ENCODE measurements at places on chromosomes 7 and 10.
A peak's percentile ranks its signal among the peaks of the same experiment; 100 is the strongest.

DNA sequence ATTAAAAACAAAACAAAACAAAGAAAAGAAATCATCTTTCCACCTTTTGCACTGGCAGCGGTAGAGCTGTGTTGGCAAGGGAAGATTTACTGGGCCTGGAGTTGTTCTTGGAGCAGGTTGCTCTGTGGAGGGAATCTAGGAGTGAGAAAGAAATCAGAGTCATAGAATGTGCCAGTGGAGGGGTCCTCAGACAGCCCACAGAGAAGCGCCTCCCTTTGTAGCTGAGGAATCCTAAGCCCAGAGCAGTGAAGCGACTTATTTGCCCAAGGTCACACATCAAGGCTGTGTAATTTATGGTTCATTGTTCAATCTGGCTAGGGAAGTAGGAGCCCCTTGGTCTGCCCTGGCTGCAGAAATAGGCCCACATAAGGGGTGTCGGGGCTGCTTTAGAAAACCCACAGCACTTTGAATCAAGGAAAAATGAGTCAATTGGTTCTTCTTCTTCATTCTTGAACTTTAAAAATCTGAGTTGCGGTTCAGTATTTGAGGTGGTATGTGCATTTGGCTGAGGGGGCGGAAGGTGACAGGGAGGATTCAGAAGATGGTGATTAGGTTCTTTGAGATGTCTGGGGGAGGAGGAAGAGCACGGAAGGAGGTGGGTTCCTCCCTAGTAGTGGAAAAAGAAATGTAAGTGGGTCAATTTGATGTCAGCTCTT is 253.7 kb downstream of the PTEN start:
- DNase-seq, result no peak

DNA sequence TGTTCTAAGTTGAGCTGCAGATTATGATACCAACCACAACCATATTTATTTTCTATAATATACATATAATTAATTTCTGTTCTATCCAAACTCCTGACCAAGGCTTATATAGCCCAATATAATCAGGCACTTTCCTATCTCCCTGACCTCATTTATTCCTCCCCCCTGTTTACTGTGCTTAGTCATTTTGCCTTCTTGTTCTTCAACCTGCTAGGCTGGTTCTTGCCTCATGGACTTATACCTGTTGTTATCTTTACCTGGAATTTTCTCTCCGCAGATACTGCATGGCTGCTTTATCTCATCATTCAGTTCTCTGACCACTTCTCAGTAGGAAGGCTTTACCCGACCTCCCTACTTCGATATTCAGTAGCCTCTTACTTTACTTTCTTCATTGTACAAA is 24.9 kb upstream of the FAM3C start:
- no peak for DNase-seq

GRCh38 chr10:7231509-7232414 is 179.1 kb downstream of the SFMBT2 start:
- DNase-seq, result no peak

- no peak for DNase-seq
Observed at GRCh38 chr10:59971915-59972314, 65.6 kb upstream of the CCDC6 start.

DNA sequence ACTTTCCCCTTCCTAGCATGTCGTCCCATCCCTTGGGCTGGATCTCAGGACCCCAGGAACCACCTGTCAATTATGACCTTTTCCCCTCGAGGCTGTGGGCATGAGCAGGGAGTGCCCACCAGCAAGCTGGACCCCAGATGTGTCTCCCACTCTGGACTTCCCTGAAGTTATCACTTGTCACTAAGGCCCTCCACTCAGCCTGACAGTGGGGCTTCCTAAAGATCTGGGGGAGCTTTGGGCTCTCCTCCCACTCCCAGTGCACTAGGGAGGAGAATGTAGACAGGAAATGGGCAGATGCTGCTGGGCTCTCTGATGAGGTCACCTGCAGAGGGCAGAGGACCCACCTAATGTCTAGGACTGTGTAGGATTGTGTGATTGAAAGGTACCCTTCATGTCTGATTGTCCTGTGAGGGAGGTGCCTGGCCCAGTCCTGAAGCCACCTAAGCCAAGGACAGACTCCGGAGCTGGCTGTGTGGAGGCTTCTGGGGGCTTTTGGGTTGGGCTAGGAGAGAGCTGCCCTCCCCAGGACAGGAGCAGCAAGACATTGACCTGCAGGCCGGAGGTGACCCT is 18.7 kb downstream of the MYO1G start:
- DNase-seq, result no peak

- no peak for DNase-seq
Observed at GRCh38 chr10:112959207-112959838, 9.3 kb downstream of the TCF7L2 start.

DNA sequence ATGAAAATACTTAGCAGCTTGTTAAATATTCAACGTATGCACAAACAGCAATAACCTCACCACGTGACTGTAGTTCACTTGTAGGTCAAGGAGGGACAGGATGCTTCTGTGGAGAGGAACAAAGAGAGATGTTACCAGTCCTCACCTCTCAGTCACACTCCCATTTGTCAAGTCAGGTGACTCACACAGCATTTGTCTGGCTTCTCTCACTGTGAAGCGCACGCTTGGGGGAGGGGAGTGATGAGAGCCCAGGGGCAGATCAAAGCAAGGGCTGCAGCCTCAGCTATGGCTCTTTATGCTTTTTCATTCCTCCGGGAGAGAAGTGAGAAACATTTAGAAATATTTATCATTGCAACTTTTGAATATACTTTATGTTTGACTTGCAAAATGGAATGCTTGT is 2.9 kb upstream of the RBM20 start:
- DNase-seq, result no peak

DNA sequence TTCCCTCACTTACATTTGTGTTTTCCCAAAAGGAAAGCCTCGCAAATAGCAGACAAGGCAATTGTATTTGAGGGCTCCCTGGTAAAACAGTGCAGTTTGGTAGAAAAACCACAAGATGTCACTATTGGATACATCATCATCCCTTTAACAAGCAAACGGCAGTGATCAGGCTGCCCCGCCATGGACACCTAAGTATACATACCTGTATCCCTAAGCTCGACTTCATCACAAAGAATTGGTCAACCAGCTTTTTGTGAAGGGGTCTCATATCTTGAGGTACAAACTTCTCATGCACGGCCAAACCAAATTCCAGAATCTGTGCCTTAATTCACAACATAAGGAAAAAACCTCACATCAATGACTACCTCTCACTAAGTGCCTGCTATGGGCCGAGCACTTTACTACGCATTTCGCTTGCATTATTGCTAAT is 179.5 kb upstream of the IMMP2L start:
- peak; percentile 3 for DNase-seq

DNA sequence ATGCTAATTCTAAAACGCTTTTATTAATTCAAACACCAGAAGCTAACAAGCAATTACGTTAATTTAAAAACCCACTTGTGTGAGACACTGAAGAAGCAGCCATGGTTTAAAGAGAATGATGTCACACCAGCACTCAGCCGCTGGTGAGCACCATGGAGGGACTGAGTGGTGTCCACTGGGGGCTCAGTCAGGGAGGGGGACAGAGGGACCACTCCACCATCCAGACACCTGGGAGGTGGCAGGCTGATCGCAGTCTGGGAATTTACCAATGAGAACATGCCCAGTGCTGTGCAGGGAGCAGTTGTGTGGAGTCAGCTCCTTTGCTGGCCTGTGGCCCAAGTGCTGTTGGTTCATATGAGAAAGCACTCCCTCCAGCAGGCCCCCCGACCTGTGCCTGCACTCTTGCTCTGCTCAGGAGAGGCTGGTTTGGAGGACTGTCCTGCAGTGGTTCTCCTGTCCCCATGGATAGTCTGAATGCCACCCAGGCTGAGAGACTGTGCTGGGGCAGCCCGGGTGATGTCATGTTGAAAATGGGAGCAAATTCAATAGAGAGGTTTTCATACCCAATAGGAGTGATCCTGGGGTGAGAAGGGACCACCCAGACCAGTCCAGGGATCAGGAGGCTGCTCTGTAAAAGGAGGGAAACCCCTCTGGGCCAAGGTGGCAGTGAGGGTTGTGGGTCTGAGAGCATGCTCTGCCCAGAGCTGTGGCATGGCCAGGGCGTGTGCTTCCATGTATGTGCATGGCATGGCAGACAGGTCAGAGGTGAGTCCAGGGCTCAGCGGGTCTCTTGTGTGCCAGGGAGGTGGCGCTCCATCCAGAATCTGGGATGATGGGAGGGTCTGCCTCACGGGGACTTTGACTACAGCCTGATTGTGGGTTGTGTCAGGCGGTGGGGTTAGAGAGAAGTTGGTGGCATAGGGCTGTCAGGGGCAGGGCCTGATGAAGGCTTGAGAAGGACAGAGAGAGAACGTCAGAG is 12.7 kb downstream of the ADCY1 start:
- no peak for DNase-seq

GRCh38 chr7:142714375-142714774 is 34.9 kb upstream of the PRSS1 start:
- DNase-seq, result no peak

GRCh38 chr10:16952080-16952479 is 134.9 kb upstream of the RSU1 start:
- DNase-seq, result no peak

GRCh38 chr10:60731134-60731885 is 47.0 kb upstream of the CDK1 start:
- DNase-seq, result no peak

GRCh38 chr7:78222001-78222751 is 423.6 kb downstream of the PHTF2 start:
- no peak for DNase-seq

- DNase-seq, result no peak
Observed at GRCh38 chr7:138549082-138549481, 89.0 kb downstream of the TRIM24 start.

DNA sequence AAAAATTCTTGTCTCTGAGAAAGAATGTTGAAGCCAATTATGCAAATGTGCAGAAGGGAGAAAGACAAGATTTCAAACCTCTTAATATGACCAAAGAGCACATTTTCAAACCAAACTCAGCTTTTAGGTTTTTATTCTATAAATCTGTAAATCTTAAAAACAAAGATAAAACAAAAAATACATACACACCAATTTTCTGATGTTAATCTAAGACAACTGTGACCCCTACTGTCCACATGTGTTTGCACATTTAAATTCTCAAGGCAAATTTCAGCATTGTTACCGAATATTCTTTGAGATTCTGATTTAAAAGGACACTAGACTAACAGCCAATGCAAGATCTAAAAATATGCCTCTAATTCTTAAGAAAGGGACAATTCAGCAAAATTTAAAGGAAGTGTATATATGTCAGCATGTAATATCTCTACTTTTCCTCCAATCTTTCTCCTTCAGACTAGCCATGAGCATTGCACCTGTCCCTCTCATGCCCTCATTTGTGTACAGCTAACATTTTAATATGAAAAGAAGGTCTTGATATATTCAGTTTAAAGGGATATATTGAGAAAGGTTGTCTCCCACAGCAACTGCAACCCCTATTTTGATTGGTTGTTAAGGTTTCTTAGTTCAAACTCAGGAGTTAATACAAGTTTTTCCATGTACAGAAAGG is 417.9 kb downstream of the IPMK start:
- no peak for DNase-seq

- no peak for DNase-seq
Observed at GRCh38 chr7:127332880-127333279, 59.6 kb downstream of the ZNF800 start.

DNA sequence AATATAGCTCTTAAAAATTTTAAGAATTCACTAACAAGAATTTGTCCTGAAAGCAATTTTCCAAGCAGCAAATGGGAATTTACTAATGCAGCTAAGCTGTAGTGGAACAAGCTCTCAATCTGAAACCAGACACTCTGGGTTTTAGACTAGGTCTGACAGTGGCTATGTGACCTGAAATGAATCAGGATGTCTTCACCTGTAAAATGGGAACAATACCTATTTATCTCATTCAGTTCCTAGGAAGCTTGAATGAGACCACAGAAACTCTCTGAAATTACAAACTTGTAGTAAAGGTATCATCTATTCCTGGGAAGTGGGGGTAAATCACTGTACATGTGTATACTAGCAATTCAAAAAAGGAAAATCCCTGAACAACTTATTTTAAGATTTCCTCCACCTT is 1.2 kb downstream of the DNAJC2 start:
- no peak for DNase-seq

DNA sequence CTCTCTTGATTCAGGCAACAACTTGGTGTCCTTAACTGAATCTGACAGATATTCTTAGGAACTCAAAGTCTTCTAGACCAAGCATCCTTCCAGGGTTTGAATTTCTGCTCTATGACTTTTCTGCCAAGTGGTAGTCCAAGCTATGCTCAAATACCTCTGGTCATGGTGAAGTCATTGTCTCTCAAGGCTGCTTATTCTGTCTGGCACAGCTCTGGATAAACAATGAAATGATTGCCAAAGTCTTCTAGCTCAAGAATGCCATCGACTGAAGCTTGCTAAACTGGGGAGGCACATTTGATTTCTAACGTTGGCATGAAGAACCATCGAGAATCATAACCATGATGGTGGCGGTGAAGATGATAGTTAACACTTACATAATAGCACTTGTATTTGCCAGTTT is 116.2 kb upstream of the MKX start:
- DNase-seq, result no peak

All from effector CD8-positive, alpha-beta T cell (primary cell).